ENCODE measurements at places on chromosomes 16 and 17. TPM values are rescaled to one million over a fixed set of nuclear protein-coding genes. Genes with fewer than 3 reads are reported as not detected.

DNA sequence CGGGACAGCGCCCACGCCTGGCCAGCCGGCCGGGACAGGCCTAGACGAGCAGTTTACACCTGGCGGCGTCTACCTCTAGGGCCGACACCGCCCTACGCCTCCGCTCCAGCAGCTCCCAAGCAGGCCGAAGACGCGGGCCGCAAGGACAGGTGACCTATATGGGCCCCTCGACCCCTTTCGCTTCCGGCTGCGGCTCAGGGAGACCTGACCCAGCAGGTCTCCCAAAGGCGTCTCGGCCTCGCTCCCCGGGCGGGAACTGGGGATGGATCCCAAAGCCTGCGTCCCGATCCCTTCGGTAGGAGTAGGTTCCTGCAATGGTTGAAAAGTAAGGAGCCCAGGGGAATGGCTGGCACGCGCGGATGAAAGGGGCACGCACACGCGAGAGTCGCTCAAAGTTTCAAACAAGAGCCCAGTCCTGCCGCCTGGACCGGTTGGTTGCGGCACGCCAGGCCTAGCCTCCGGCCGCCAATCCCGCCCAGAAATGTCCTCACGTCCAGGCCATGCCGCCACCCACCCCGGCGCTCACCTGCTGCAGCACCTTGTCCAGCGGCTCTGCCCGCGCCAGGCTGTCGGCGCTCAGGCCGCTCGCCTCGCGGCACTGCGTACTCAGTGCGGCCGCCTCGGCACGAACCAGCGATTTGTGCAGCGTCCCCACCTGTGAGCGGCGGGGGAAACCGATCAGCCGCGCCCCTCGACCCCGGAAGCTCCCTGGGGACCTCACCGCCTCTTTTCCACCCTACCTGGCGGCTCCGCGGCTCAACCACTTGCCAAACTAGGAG, 630 bp downstream of the ESRP2 start:
- no peak for DNase-seq

DNA sequence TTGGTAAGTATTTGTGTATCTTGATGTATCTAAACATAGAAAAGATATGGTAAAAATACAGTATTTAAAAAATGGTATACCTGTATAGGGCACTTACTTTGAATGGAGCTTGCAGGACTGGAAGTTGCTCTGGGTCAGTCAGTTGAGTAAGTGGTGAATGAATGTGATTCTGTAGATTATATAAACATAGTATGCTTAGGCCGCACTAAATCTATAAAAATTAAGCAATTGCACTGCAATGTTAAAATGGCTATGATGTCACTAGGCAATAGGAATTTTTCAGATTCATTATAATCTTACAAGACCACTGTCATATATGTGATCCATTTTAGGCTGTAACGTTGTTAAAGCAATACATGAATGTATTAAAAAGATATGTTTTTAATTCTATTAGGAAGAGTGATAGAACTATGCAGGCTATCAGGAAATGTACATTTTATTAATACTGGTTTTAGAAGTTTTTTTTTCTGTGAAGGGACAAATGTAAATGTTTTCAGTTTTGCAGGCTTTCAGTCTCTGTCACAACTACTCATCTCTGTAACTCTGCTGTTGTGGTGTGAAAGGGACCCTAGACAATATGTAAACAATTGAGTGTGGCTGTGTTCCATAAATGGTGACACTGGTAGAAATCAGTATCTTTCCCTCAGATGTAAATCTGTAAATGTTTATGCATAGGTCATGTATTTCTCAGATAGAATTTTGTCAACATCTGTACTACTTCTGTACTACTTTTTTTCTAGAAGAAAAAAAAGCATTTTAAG, 10.5 kb downstream of the CBFB start:
- DNase-seq, result no peak

DNA sequence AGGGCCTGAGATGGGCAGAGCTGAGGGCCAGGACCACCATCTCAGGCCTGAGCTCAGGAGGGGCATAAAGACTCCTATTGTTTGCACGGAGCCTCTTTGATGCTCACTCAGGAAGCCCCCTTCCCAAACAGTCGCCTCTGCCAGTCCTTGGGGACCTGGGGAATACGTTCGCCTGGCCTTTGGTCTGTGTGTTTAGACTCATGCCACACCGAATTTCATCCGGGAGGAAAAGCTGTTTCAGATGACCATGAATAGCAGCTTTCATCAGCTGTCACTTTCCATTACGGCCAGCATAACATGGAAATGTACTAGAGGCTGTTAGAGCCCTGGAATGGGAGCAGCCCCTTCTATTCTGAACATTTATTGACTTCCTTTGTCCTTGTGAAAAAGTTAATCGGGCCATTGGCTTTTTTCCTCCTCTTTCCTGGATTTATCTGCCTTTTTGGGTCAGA, 139.0 kb downstream of the HS3ST3A1 start:
- no peak for DNase-seq

- DNase-seq, result no peak
Observed at GRCh38 chr16:35154627-35155026, 1695.2 kb downstream of the TP53TG3F start.

GRCh38 chr17:50944902-50945720, 79.0 kb upstream of the TOB1 start:
- DNase-seq, result no peak

Gene LGALS9B
- 3.6 TPM for total RNA-seq

GRCh38 chr17:37608351-37609169, 658 bp downstream of the SYNRG start:
- DNase-seq, result peak; percentile 73

Gene ARL17A
- 14.7 TPM for total RNA-seq

Gene BCAR1
- 30.1 TPM for total RNA-seq

DNA sequence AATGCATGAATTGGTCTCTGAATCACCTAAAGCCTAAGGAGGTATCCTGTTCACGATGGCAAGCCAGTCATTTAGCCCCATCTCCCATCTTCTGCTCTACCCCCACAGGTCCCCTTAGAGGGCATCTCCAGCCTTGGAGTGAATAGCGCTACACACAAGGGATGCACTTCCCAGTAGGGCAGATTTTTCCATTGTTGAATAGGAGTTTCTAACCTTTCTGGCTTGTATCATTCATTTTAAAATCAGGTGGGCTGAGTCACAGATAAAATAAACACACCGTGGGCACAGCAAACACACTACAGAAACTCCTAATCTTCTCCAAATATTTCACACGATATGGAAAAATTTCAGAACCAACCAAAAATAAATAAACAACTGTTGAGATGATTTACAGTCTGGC, 201.2 kb upstream of the NOG start:
- DNase-seq, result no peak

Data from umbilical cord (tissue), 2 donors.